Smooth muscle cell of bladder (primary cell): ENCODE measurements at places on chromosomes 11 and 22. TPM values are rescaled to one million over a fixed set of nuclear protein-coding genes. Genes with fewer than 3 reads are reported as not detected.

NLRX1 gene
- total RNA-seq: 14.4 and 17.7 TPM in 2 replicates

EIF3L gene
- total RNA-seq: 309 and 357 TPM in 2 replicates

ADAMTS15 gene
- total RNA-seq: 3.4 and 4.8 TPM in 2 replicates

ANO5 gene
- under 0.01 and 0.18 TPM in 2 replicates for total RNA-seq

MISFA gene
- total RNA-seq: 0.18 and 0.71 TPM in 2 replicates

CBLIF gene
- total RNA-seq: not detected in 2 replicates

PICK1 gene
- 5.7 and 7.3 TPM in 2 replicates for total RNA-seq

OR51B4 gene
- not detected in 2 replicates for total RNA-seq

KCNK4 gene
- not detected in 2 replicates for total RNA-seq
